Effector CD4-positive, alpha-beta T cell (primary cell): ENCODE measurements at places on chromosomes 16 and 17.

GRCh38 chr17:14780097-14780651, 479.3 kb downstream of the HS3ST3B1 start:
- DNase-seq = no peak

DNA sequence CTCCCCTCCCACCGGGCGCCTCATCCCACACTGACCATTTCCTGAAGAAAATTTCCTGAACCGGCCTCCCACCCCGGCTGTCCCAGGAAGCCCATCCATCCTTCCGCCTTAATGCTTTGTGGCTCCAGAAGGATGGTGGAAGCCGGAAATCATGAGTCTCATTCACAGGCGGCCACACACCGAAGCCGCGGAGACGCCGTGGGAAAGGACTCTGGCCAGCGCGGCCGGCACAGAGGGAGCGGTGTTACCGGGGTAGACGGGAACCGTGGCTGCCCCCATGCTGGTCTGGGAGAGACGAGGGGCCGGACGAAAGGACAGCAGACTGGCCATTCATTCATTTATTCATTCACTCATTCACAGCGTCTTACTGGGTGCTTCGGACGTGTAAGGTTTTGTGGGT, 326.8 kb downstream of the SEC14L1 start:
- no peak for DNase-seq

GRCh38 chr17:72126575-72127486, 6.0 kb downstream of the SOX9 start:
- DNase-seq = no peak

DNA sequence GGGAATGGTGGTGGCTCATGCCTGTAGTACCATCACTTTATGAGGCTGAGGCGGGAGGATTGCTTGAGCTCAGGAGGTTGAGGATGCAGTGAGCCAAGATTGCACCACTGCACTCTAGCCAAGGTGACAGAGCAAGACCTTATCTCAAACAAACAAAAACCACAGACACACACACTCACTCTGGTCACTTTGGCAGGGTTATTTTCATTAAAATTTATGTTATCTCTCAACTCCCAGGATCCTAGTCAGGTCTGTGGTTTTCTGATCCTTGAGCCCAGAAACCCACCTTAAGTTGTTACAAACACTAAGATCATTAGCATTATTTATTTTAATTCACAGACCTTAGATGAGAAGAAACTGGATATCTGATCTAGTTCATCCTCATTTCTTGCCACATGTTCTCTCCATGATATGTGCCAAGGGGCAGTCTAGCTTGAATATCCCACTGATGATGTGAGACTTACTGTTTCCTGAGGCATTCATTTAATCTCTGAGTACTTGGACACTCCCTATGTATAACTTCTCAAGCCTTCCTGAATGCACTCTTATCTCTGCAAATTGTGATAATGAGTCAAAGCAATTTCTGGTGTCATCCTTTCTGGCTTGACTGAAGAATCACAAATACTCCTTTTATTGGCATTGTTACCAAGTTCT, 9.6 kb downstream of the ABHD15 start:
- no peak for DNase-seq

- DNase-seq = no peak
These were observed 962.4 kb upstream of the SOX9 start for GRCh38 chr17:71158437-71158836.

GRCh38 chr16:49095539-49095938, 186.1 kb downstream of the CBLN1 start:
- no peak for DNase-seq

DNA sequence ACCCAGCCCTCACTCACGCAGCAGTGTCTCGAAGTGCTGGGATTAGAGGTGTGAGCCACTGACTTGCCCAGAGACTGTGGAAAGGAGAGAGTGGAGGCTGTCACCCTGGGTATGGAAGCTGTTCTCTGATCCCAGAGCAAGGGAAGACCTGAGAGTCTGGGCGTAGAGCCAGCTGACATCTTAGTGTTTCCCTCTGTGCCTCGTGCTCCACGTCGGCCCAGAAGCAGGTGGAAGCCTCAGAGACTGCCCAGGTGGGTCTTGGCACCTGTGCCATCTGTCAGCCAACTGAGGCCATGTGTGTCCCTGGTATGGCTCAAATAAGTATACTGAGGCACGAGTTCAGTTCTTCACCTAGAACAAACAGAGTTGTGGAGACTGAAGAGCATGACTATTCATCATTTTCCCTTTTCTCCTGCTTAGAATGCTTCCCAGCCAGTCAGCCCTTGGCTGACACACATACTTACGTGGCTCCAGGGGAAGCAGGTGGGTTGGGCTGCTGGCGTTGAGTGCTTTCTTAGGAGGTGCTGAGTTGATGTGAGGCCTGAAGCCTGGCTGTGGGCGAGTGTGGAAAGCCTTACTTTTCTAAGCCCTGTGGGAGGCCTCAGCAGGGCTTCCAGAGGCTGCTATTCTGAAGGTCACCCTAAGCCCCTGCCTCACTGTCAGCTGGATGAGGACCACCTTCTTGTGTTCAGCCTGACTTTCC, 8.1 kb downstream of the CTRL start:
- no peak for DNase-seq

DNA sequence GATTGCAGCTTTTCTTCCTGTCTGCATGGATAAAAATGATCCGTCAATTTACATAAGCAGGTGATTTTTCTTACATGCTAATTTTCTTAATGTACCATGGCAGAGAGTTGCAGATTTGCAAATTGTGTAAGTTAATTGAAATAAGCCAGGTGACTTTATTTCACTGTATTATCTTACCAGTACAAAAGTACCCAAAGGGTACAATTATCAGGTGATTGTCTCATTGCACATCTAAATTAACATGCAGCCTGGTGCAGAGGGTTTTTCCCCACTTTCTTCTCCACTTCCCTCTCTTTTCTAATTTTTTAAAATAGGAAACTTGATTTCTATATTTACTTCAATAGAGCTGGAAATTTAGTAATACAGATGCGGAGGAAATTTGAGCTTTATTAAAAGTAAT, 11.2 kb downstream of the NLK start:
- DNase-seq = no peak

GRCh38 chr16:88669980-88670379, 7.1 kb upstream of the MVD start:
- DNase-seq = no peak

- no peak for DNase-seq
These were observed 24.9 kb downstream of the TRIM16 start for GRCh38 chr17:15659236-15659635.

DNA sequence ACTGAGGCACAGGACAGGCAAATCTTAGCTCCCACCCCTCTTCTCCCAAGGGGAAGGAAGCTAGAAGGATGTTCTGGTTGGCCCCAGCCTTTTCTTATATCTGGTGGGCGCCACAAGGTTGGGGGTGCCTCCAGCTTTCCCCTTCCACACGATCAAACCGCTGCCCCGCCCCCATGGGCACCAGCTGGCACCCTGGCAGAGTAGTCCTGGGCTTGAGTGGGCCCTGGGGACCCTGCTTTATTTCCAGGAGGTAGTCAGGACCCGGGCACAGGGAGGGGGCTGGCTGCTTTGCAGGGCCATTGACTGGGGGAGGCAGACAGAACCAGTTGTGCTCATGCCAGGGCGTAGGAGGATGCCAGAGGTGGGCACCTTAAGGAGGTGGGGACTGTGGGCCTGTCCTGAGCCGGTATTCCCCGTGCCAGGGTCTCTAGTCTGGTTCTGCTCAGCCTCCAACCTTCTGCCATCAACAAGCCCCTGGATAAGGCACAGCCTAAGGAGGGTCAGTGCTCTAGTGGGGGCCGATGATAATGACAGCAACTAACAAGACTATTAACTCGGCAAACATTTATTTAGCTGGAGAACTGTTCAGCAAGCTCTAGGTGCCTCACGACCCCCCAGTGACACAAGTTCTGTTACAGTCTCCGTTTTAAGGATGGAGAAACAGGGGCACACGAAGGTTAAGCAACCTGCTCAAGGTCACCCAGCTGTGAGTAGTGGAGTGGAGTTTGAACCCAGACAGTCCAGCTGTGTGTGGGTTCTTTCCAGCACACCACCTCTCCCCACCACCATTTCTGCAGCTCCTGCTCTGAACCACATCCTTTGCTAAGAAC, 7.6 kb upstream of the PPP1R1B start:
- DNase-seq = no peak

GRCh38 chr16:2358811-2359210, 18.3 kb upstream of the ABCA3 start:
- no peak for DNase-seq

DNA sequence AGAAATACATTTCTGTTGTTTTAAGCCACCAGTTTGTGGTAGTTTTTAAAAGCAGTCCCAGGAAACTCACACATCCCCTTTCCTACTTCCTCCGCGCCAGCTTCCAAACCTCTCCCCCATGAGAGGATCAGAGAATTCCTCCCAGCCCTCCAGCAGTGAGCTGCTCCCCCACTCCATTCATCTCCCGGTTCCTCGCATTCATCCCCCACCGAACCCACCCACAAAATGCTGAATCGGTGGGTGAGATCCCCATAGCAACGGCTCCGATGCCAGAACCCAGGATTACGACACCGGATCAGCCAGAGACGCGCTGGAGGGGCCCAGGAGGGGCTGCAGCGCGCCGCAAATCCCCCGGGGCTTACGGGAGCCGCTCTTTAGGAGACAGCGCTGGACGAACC, 251.4 kb upstream of the RPL38 start:
- no peak for DNase-seq

- DNase-seq = no peak
These were observed 10.2 kb downstream of the FOXF1 start for GRCh38 chr16:86520317-86521210.

DNA sequence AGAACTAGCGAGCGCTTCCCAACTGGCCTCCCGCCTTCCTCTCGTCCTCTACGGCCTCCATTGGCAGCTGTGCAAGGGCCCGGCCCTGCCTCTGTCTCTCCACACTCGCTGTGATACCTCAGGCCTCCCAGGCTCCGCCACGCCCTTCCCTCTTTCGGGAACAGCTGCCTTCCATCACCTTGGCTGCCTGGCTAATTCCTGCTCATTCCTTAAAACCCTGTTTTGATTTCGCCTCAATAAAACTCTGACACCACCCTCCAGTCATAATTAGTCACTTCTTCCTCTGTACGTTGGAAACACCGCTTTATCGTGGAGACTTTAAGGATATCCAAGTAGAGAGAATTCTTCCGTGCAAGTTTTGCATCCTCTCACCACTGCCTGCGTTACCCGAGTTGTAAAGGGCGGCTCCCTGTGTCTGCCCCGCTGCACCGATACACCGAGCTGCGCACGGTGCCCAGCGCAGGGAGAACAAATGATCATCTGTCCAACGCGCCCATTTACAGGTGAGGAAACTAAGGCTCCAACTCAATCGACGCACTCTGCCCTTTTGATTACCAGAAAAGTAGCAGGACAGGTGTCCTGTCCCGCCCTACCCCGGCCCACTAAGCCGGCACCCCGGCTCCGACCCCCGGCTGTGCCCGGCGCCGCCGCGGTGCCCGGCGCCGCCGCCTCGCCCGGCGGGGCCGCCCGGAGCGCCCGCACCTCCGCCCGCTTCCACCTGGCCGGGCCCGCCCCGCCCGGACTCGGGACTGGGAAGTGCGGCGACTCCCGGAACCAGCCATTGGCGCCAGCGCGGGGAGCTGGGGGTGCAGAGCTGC, 139.7 kb downstream of the SEC14L1 start:
- DNase-seq = no peak

DNA sequence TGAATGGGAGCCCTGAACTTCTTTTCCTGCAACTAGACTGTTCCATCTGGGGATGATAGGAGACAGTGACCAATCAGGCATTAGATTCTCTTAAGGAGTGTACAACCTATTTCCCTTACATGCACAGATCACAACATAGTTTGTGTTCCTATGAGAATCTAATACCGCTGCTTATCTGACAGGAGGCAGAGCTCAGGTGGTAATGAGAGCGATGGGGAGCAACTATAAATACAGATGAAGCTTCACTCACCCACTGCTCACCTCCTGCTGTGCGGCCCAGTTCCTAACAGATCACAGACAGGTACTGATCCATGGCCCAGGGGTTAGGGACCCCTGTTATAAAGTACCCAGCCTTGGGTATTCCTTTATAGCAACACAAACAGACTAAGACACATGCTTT, 17.4 kb upstream of the ADAMTS18 start:
- no peak for DNase-seq

DNA sequence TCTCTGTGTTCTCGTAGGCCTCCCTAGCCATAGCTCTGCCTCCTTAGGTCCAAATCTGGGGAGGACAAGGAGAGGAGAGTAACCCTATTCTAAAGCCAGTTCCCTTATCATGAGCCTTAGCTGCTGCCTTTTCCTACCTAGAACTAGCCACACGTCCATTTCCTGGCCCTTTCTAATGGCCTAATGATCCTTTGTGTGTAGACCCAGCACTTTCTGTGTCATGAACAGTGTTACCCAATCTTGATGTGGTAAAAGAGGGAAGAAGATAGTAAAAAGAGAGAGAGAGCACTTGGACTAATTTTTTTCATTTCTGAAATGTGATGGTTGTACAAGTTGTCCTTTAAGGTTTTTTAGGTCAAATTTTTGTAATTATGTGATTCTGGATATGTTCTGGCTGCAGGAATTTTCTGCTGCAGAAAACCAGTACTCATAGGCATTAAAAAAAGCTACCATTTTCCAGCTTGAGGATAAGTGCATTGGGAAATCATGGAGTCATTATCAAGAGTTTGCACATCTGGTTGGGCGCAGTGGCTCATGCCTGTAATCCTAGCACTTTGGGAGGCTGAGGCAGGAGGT, 18.2 kb downstream of the CASC3 start:
- DNase-seq = no peak

GRCh38 chr16:84368308-84368996, at the start of gene ATP2C2:
Gene ATP2C2, plus strand, starts transcription at chr16:84368538. Its CDS starts 78 bp downstream, at chr16:84368616.
- DNase-seq = no peak

DNA sequence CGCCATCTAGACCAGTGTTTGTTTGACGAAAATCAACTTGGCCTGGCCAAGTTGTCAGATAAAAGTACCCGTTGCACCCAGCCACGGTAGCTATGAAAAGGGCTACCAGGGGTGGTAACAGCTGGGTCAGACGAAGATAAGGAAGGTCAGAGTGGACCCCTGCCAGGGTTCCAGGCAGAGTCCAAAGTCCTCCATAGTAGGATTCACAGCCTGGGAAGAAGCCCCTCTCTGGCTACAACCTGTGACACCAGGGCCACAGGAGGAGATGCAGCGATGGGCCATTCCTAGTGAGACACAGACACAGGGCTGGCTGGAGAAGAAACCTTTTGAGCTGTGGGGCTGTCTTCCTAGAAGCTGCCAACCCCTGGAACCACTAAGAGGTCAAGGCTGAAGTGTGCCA, 39.3 kb downstream of the MEAK7 start:
- DNase-seq = no peak

- no peak for DNase-seq
These were observed 26.5 kb upstream of the SLC25A19 start for GRCh38 chr17:75315541-75316243.

GRCh38 chr16:9658164-9658563, 524.1 kb downstream of the GRIN2A start:
- no peak for DNase-seq

DNA sequence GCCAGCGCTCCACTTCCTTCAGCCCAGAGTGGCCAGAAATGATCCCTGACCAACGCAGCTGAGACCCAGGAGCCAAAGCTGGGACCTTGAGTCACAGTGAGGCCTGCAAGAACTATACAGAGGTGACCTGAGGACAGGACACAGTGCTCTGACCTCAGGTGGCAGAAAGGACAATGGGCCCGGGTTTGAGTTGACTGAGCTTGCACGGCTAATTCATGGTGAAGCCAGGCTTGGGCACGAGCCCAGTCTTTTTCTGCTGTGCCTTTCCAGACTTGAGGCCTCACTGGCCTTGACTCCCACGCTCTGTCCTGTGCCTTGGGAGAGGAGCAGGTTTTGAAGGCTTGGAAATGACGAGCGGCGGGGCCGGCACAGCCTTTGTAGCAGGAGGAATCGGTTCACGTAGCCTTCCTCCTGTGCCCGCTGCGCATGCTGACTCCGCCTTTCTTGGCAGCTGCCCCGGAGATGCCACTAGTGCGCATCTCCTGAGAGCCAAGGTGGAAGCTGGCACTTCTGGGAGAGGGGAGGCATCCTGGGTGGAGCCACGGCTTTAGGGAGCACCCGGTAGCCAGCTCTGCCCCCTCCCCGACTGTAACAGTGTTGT, 34.9 kb downstream of the NDEL1 start:
- DNase-seq = no peak
